ENCODE measurements at places on chromosomes 5 and 9.

DNA sequence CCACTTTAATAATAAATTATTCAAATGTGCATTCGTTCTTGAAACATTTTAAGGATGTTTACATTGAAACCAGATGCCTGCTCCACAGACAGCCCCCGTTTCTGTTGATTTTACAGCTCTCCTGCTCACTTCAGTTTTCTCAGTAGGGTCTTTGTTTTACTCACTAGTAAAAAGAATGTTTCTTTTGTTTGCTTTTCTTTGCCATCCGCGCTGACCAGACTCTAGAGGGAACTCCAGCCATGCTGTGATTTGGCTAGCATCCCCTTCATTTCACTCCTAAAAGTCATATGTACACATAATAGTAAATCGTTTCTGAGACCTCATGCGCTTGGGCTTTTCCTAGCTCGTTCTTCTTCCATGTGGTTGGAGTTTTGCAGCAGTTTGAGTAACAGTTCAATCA, 28.7 kb upstream of the PALM2AKAP2 start:
- DNase-seq, result no peak

- no peak for DNase-seq
Observed at GRCh38 chr9:75604661-75605060, 285.8 kb upstream of the PCSK5 start.

- DNase-seq, result no peak
Observed at GRCh38 chr9:125745682-125746016, 1.5 kb upstream of the PBX3 start.

GRCh38 chr5:14081791-14082190, 61.4 kb upstream of the TRIO start:
- no peak for DNase-seq

DNA sequence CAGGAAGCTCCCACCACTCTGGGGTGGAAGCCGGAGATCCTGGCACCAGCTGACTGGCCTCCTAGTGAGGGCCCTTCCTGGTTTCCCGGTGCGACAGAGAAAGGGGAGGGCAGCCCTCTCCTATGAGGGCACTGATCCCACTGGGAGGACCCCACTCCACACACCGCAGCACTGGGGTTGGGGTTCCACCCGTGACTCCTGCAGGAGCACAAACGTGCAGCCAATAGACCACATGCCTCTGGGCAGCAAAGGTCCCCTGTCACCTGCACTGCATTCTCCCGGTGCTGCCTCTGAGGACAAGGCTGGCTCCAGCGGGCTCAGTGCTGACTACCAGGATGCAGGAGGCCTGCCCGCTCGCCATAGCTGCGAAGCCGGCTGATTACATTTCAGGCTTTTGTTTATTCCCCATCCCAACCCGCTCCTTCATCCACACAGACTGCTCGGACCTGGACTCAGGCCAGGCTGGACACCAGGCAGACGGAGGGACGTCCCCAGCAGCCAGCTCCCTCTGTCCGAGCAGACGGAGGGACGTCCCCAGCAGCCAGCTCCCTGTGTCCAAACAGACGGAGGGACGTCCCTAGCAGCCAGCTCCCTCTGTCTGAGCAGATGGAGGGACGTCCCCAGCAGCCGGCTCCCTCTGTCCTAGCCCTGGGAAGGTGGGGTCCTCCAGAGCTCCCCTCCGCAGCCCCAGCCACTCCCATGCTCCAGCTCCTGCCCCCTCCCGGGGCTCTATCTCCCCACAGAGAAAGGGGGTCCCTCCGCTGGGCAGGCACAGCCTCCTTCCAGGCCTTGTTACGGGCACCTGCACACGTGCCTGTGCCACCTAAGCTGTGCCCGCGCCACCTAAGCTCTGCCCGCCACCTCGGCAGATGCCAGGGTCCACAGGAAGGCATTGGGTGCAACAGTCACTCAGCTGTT, 8.8 kb upstream of the CEP72 start:
- DNase-seq, result no peak

- no peak for DNase-seq
Observed at GRCh38 chr5:52690236-52690768, 97.4 kb upstream of the ITGA1 start.

GRCh38 chr5:176901260-176902101, 2.3 kb upstream of the HK3 start:
- DNase-seq, result no peak

DNA sequence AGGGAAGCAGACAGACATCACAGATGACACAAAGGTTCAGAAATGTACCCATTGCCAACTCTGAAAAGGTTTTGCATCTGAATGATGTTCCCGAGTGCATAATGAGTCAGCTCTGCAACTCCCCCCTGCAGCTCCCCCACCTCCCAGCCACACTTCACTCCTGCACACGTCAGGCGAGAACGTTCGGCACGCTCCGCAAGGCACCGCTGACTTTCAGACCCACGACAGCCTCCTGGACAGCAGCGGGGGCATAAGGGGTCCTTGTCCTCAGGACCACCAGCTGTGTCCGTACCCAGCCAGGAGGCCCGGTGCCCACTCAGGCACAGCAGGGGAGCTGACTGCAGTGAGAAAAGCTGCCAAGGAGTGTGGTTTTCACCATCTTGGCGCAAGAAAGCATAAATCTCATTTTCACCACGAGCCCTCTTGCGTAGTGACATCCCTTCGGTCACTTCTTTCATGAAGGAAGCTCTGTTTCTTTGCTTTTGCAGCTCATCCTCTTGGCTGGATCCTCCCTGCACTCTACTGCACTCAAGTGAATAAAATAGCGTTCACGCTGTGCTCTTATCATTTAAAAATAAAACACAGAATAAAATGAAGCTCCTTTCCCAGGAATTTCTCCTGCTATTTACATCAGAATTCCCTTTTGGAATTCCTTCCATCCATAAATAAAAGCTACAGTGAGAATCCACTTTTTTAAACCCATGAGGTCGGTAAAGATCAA, 9.9 kb downstream of the GFPT2 start:
- DNase-seq, result no peak
